ENCODE measurements at places on chromosomes 16 and 17.

- no peak for DNase-seq
Measured at GRCh38 chr16:64531401-64531800, 590.5 kb downstream of the CDH11 start.

DNA sequence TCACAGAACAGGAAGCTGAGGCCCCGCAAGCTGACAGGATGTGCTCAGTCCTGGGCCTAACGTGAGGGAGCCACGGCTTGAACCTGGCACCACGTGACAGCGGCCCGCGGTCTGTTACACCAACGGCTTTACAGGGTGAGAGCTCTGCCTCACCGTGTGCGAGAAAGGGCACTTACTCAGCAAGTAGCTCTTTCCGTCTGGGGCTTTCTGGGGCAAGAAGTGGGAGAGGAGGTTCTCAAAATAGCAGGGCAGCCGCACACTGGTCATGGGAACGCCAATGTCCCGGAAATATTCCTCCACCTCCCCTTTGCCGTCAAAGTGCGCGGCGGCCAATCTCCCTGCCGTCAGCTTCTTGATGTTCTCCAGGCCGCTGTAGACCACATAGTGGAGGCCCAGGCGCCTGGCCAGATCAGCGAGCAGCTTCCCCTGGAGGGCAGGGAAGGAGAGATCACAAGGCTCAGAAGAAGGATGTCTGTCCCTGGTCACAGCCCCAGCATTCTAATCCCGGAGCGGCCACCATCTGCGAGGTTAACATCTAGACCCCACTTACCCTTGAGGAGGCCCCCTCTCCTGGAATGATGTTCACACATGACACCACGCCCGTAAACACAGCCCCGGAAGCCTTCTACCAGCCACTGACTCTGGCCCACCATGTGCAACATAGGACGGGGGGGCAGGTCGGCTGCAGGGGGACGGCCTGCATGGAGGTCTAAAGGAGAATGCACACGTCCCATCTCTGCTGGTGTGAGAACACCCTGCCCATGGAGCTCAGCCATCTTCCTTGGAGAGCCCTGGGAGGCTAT, 8.2 kb downstream of the NMRAL1 start:
- DNase-seq: peak; percentile 79

GRCh38 chr16:76932541-76933211, 258.3 kb upstream of the MON1B start:
- no peak for DNase-seq

DNA sequence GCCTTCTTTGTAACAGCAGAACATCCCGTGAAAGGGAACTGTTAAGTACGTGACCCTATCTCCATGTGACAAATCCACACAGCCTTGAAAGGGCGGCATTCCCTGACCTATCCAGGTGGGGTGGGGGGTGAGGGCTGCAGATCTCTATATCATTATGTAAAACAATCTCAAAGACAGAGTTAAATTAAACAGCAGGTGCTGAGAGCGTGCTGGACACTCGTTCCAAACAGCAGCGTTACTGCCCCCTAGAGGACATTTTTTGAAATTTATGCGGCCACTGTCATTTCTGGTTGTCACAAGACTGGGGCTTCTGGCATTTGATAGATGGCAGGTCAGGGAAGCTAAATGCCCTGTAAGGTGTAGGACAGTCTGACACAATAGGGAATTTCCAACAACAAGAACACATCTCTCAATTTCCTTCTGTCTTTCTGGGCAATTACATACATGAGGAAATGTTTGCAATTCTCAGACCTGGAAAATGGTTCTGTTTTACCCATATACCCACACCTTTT, 6.7 kb upstream of the SLC25A39 start:
- DNase-seq: no peak
